Fibroblast of skin of right biceps (primary cell): ENCODE measurements at places on chromosomes 2 and 18.

DNA sequence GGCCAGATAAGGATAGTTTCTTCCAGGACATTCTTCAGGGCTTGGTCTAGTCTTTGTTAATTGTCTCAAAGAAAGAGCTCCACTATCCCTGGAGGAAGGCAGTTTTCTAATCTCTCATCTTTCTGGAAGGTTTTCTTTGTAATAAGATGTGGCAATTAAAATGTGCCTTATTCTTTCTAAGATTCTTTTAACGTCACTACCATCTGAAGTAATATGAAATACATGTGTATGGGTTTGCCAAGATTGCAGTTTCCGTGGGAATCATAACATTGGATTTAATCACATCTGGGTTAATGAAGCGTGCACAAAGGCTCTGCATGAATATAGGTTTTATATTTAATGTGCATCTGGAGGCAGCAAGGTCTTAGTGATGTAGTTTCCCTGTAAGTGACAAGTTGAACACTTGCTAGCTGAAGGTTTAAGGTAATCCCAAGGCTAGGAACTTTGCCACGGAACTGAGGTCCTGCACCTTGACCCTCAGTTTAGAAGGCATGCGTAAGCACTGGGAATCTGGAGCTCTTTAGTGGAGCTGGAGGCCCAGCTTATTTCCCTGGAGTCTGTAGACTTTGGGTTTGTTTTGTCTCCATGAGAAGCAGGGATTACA, 25.7 kb downstream of the DIS3L2 start:
- DNase-seq, result peak; percentile 24

DNA sequence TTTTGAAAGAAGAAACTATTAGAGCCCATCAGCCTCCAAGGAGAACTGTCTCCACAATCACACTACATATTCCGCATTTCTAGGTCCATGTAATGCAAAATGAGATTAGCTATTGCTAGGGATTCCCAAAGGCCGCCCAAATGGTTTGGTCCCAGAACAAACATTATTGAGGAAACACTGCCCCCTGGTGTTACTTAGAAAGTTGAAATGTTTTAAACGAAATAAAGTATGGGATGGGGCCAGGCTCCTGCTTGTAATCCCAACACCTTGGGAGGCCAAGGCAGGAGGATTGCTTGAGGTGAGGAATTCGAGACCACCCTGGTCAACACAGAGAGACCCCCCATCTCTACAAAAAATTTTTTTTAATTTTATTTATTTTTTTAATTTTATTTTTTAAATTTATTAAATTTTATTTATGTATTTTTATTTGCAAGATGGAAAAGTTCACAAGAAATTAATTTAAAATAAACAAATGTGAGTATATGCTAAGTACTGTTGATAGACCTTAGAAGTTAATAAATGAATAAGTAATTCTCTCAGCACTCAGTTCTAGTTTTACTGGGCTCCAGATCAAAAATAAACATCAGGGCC, 5.5 kb downstream of the NHEJ1 start:
- peak; percentile 70 for DNase-seq

- DNase-seq, result peak; percentile 99
Observed at GRCh38 chr18:475202-476031, 25.1 kb downstream of the COLEC12 start.

DNA sequence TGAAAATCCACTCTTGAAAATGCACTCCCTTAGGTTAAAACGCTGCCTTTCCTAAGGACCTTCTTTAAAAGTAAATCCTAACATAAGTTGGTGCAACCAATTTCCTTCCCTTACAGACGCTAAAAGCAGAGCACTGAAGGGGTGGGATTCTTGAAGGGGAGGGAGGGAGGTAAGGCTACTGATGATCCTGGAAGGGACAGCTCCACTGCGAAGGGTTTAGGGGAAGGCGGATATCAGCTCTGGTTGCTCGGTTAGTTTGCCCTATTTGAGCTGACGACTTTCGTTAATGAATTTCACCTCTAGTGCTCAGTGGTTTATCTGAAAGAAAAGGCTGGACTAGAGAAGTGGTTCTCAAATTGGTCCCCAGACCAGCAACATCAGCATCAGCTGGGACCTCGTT, 49.7 kb upstream of the SIGLEC15 start:
- DNase-seq, result peak; percentile 26

DNA sequence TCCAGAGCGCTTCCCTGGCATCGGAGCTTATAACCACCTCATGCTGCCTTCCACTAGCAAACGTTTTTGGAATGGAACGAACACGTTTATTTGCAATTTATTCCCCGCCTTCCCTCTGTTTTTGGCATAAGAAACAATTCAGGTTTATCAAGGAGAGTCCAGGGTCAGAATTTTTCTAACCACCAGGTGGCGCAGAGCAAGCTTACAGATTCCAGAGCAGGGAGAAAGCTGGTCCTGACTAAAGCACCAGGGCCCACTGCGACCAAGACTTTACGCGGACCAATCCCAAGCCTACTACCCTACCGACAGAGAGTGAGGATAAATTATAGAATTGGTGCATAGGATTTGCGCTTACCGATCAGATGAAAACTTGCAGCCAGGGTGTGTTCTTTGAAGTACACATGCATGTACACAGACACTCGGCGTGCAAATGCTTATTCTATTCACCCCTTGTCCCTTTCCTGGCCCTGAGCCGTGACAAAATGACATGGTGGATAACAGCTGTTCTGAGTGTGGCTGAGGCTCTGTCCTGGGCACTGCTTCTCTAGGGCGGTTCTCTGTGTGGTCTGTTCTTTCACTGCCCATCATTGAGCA, 34.7 kb downstream of the NAPG start:
- peak; percentile 72 for DNase-seq

DNA sequence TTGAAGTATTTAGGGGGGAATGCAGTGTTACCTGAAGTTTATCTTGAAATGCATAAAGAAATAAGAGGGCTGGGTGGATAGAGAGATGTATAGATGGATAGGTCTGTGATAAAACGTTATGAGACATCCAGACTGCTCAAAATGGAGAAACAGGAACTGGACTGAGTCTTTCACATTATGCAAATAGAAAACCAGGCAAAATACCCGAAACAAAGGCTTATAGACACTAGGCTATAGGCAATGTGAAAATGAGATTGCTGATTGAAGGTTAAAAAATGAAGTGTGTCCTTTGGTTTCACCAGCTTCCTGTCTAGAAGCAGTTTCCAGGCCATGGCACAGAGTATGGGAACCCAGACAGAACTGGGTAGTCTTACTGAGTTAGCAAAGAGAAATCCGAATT, 24.9 kb upstream of the SLC3A1 start:
- no peak for DNase-seq

- DNase-seq, result no peak
Observed at GRCh38 chr2:216074794-216075193, 6.8 kb downstream of the PECR start.

GRCh38 chr2:151374436-151374835, 17.0 kb downstream of the TNFAIP6 start:
- peak; percentile 83 for DNase-seq

DNA sequence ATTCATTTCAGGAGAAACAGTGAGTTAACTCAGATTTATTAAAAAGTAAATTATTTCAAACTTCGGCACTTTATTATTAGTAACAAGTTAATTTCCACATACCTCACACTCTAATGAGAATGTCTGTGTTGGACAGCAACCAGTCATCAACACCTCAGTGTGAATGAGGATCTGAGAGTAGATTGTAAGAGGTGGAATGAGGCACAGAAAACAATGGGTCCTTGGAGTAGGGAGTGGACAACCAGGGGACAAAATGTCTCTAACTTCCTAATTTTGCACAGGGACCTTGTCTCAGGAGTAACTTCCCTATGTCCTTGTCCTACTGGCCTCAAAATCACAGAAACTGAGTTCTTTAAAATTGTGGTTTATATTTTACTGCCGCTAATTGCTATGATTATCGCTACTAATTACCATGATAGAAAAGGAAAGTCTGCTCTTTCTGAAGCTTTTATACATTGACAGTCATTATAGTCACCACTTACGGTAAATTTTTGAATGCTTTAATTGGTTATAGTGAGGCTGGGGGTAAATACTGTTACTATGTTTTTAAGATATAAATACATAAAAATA, 82.2 kb upstream of the LRPPRC start:
- DNase-seq, result no peak

GRCh38 chr2:67904566-67904965, 158.2 kb downstream of the C1D start:
- DNase-seq, result no peak

DNA sequence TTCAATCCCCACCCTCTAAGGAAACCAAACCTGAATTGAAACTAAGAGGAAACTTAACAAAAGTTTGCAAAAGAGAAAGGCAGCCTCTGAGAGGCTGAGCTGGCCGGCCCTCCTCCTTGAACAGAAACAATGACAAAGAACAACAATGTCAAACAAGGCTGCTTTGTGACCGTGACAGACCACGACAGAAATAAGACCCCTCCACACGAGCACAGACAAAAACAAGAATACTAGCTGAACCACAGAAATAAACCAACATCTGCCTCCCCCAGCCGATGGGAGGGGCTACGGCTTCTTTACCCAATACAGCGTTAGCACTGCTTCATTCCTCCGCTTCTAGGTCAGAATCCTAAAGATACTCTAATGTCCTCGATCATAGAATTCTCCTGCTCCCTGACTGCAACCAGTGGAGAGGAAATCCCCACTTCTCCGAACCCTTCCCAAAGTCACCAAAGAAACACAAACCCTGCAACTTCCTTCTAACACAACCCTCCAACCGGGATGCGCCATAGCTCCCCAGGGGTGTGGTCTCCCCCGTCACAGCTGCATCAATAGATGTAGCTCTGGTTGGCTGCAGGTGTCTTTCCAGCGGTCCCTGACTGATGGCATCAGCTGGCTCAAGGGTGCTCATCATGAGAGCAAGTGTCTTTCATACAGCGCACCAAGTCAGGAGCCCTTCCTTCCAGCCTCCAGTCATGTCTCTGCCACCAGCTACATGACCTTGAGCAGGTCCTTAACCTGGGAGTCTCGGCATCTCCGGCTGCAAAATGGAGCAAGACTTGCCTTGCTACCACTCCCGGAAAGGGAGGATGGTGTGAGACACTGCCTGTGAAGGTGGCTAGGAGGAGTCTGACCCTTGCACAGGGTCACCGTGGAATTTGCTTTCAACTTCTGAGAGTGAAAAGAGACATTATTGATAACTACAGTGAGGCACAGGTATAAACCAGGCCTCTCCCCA, 198.6 kb downstream of the HAUS1 start:
- no peak for DNase-seq

DNA sequence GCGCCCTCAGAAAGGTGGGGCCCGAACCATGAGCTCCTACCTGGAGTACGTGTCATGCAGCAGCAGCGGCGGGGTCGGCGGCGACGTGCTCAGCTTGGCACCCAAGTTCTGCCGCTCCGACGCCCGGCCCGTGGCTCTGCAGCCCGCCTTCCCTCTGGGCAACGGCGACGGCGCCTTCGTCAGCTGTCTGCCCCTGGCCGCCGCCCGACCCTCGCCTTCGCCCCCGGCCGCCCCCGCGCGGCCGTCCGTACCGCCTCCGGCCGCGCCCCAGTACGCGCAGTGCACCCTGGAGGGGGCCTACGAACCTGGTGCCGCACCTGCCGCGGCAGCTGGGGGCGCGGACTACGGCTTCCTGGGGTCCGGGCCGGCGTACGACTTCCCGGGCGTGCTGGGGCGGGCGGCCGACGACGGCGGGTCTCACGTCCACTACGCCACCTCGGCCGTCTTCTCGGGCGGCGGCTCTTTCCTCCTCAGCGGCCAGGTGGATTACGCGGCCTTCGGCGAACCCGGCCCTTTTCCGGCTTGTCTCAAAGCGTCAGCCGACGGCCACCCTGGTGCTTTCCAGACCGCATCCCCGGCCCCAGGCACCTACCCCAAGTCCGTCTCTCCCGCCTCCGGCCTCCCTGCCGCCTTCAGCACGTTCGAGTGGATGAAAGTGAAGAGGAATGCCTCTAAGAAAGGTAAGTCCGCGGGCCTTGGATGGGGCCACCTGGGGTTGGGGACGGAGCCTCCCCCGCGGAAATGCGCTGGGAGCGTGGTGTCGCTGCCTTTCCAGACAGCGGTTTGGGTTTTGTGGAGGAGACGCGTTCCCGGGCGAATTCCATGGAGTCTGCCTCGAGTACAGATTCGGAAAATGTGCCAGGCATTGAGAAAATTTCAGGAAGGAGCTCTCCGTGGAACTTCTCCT, 559 bp downstream of the HOXD1 start:
- DNase-seq, result no peak

GRCh38 chr2:30758191-30758651, 49.0 kb downstream of the CAPN13 start:
- DNase-seq, result peak; percentile 3

DNA sequence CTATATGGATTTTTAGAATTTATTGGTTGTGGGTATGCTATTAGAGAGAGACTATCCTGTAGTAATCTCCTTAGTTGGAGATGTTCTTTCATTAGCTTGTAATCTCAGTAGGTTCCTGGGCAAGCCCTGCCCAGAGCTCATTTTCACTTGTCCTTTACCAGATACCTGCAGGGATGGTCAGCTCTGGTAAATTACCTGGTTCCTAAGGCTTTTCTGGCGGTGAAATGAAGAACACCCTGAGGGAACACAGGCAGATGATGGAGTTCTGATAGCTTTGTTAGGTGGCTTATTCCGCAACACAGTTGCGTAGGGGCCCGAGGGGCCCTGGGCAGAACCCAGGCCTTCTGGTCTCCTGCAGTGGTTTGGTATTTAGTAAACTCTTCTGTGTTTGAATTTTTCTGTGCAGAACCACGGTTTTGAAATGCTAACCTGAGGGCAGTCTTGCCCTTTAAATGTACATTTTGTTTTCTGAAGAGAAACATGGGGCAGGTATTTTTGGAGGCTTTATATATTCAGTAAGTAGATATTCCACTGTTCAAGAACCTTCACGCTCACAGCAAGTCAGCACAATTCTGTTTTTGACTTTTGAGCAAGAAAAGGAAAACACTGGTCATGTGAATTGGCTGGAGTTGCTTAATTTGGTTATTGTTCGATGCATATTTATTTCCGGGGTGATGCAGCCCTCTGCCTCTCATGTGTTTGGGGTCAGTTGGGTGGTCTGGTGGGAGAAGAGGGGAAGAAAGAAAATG, 22.4 kb downstream of the ZNF532 start:
- DNase-seq, result no peak
